Cortex of kidney (tissue), 1 donor: ENCODE measurements at places on chromosomes 2 and 18.

- DNase-seq = no peak
Measured at GRCh38 chr2:207768168-207768865, 1.4 kb downstream of the FZD5 start.

DNA sequence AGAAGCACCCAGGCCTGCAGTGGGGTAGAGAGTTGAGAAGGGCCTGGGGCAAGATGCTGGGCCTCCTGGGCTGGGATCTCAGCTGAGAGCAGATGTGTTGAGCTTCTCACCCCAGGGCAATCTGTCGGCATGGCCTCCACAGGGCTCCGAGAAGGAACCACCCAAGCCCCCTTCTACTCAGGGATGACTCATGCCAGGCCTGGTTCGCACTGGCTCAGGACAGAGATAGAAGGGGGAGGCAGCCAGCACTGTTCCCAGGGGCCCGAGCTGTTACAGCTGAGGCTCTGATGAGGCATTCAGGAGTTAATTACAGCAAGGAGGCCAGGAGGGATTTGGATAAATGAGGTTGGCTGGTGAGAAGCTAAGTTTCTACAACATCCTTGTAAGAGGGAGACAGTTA, 62.5 kb downstream of the CENPO start:
- no peak for DNase-seq

GRCh38 chr2:126750506-126750905, 94.5 kb downstream of the GYPC start:
- DNase-seq = no peak

DNA sequence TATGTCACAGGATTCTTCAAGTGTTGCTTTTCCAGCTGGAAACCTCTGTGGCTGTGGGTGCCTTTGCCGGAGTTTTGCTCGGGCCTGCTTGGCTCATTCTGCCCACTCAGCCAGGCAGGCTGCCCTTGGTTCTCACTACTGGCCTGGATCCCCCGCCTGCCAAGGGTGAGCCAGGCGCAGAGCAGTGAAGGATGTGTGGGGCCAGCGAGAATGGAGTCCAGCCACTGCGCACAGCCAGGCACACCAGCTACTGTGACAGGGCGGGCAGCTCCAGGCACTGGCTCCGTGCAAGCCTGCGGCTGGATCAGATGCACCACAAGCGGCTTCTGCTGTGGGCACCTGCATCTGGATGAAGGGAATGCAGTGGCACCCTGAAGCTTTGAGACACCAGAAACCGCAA, 257.1 kb downstream of the RPRM start:
- no peak for DNase-seq

DNA sequence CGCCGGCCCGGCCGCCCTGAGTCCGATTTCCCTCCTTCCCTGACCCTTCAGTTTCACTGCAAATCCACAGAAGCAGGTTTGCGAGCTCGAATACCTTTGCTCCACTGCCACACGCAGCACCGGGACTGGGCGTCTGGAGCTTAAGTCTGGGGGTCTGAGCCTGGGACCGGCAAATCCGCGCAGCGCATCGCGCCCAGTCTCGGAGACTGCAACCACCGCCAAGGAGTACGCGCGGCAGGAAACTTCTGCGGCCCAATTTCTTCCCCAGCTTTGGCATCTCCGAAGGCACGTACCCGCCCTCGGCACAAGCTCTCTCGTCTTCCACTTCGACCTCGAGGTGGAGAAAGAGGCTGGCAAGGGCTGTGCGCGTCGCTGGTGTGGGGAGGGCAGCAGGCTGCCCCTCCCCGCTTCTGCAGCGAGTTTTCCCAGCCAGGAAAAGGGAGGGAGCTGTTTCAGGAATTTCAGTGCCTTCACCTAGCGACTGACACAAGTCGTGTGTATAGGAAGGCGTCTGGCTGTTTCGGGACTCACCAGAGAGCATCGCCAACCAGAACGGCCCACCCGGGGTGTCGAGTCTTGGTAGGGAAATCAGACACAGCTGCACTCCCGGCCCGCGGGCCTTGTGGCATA, 4.6 kb downstream of the SIX2 start:
- no peak for DNase-seq

GRCh38 chr2:99451280-99451679, 38.5 kb downstream of the REV1 start:
- DNase-seq = no peak

DNA sequence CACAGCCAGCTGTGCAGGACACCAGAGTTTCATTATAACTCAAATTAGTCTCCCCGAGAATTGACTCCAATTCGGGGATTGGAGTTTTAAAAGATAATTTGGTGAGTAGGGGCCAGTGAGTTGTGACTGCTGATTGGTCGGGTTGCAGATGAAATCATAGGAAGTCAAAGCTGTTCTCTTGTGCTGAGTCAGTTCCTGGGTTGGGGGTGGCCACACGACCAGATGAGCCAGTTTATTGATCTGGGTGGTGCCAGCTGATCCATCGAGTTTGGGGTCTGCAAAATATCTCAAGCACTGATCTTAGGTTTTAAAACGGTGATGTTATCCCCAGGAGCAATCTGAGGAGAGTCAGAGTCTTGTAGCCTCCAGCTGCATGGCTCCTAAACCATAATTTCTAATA, 82.7 kb upstream of the SLC66A3 start:
- no peak for DNase-seq

GRCh38 chr18:55838319-55838718, 250.3 kb upstream of the TCF4 start:
- no peak for DNase-seq

DNA sequence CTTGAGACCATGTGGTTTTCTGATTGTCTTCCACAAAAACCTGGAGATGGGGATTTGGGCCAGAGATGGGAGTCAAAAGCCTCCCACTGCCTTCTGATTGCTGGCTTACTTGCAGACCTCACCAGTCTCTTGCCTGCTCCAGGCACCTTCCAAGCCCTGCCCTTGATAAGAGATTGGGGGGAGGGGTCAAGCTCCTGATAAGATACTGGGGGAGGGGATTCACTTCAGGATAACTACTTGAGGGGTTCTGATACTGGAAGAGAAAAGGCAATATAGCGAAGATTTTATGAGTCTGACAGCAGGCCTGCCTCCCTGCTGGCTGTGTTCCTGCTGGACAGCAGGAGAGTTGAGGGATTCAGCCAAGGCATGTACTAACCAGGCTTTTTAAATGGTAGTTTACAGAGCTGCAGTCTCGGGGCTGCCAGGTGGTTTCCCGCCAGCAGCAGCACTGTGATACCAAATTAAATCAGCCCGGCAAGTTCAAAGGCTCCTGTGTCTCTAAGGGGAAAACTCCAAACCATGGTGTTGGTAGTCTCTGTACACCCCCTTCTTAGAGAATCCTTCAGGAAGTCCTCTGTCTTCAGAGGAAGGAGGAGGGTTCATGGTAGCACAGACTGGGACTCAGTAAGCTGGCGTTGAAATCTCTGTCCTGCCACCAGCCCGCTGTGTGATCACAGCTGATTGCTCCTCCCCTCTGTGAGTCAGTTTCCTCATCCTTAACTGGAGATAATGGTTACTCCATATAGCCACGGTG, 58.3 kb downstream of the FBXO36 start:
- DNase-seq = no peak

- DNase-seq = no peak
Measured at GRCh38 chr2:175414882-175415487, 233.5 kb upstream of the ATP5MC3 start.

DNA sequence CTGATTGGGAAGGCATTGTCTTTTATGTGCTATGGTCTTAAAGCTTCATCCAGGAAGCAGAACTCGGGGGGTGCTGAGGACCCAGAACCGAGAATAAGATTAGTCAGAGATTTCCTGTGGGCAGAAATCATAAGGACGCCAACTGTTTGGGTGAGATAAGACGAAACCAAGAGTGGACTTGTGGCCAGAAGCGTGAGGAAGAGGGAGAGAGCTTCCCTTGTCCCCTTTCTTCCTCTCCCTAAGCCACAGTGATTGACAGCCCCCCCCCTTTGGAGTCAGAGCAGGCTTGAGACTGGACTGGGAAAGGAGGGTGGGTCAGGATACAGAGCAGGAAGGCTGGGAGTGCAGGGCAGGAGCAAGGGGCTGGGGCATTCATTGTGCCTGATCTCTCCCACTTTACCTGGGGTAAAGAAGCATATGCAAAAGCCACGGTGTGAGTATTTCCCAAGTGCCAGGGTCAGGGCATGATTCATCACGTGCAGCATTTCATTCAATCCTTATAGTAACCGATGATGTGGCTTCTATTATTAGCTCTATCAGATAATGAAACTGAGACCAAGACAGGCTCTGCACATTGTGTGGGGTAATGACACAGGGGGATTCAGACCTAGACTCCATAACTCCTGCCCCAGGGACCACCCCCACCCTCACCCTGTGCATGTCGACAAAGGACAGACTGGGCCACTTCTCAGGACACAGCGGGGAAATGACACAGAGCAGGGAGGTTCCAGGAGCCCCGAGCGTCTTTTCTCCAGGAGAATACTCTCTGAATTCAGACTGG, 3.0 kb upstream of the IL1RN start:
- DNase-seq = no peak
